Activated CD4-positive, CD25-positive, alpha-beta regulatory T cell treated with anti-CD3 and anti-CD28 coated beads, Interleukin-2, amount 50 U/mL, for 24 hours (primary cell): ENCODE measurements at places on chromosomes 13 and 19.

DNA sequence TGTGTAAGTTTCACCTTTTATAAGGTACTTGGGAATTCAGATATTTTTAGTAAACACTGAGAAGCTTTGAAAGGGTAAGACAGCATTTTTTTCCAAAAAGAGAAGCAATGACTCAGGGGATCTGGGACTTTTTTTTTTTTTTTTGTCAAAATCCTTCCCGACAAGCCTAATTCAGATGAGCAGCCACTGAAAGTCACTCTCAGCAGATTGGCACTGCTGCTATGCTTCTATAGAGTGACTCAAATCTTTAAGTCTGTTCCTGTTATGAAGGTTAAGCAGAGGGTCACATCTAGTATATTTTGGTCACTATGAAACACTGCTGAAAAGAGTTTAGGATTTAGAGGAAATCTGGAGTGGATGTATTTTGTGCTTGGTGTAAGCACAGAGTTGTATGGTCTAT lies 571.1 kb downstream of the MYO16 start:
- ATAC-seq: no peak

- ATAC-seq: no peak
Measured at GRCh38 chr13:103133556-103133955, 67.3 kb upstream of the SLC10A2 start.

DNA sequence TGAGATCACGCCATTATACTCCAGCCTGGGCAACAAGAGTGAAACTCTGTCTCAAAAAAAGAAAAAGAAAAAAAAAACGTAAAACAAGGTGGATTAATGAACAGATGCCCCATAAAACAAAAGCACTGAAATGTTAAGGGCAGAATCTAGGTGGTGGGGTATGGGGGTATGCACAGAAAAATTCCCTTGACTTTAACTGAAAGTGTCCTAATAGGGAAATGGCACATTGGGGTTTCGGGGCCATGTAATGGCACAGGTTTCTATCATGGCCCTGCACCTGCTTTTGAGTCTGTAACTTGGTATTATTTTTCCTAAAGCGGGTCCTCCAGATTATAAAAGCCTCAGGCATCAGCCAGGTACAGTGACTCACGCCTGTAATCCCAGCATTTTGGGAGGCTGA lies 16.2 kb downstream of the NOP53 start:
- no peak for ATAC-seq

DNA sequence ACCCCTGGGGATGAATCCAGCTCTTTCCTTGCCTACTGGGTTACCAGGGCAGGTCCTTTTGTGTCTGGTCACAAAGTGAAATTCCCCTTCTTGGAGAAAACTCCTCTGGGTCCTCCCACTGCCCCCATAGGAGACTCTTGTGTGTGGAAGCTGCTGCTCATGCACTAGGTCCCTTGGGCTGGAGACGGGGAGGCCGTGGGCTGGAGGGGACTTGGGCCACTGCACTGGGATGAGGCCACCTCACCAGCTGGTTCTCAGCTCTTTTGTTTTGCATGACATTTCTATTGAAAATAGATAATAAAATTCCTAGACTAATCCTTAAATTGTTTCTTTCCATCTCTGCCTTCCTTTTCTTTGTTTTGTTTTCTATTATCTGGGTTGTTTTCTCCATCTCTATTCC lies 62.4 kb downstream of the TEX29 start:
- no peak for ATAC-seq

DNA sequence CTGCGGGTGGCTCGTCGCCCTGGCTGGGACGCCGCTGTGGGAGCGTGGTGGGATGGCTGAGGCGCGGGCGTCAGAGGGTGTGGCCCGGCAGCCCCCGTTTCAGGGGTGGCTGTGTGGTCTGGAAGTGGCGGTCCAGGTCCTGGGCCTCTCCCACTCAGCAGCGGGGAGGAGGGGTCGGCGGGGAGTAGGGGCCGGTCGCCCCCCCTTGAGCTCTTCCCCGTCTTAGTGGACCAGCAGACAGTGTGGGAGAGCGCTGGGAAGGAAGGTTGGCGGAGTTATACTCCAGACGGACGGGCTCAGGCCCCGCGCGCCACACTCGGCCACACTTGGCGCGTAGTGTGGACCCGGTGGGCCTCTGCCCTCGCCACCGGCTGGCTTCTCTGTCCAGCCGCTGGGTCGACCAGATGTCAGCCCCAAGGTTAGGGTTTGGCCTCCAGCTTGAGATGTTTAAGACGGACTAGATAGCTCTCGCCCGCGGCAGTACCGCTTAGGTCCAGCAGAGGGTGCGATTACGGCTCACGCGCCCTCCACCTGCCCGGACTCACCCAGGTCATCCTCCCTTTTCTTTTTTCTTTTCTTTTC lies 21.7 kb upstream of the ZNF429 start:
- peak; percentile 36 for ATAC-seq

- no peak for ATAC-seq
Measured at GRCh38 chr19:56159009-56159559, 16.7 kb upstream of the GALP start.

DNA sequence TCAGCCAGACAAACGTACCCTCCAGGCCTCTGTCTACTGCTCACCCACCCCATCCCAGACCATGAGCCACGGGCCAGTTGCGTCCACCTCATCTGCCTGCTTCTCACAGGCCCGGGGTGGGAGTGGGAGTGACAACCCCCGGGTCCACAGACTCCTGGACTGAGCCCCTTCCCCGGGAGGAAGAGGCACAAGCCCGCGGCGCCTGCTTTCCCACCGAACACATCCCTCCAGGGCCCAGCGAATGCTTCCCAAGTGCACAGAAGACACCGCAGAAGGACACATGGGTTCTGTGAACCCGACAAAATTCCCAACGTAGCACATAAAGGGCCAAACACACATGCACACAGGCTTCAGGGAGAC lies 18.0 kb upstream of the PLPP2 start:
- no peak for ATAC-seq

DNA sequence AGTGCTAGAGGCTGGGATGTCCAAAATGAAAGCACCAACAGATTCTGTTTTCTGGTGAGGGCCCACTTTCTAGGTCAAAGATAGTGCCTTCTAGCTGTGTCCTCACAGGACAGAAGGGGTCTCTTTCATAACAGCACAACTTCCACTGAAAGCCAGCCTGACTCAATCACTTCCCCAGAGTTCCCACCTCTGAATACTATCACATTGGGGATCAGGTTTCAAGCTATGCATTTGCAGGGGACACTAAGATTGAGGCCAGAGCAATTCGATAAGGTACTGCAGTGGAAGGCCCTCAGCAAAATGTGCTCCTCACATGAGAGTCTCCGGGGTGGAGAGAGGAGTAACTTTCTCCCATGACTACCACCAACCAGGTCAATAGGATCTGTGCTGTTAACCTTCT lies 1501.5 kb downstream of the EFNB2 start:
- no peak for ATAC-seq

DNA sequence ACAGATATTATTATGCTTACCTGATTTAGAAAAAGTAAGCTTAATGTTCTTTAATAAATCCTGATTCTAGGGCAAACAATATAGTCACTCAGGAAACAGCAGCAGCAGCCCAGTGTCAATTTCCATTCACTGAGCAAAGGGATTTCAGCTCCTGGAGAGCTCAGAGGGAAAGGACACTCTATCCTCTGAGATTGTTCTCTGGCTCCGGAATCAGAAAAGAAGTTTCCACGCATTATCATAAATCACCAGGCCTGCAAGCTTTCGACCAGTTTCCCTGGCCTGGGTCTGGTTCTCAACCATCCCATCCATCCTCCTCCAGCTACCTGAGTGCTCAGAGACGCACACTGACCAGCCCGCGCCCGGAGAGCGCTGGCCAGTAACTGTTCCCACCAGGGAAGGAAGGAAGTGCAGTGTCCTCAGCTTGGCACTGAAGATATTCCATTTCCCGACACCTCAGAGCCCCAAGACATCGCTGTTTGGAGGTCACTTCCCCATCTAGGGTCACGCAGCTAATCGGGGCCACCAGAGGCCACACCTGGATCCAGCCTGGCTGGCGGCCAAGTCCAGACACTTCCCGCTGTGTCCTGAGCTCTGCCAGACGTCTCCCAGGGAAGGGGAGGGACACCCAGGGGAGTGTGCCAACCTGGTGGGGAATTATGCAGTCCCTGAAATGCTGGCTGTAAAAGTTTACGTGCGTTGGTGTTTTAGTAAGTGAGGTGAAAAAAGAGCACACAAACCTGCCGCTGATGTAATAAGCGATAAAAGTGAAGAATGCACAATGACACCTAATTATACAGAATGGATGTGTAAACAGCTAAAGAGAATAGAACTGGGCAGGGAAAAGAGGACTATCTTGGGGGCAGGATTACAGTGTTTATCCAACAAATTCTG lies 29.1 kb downstream of the EPS15L1 start:
- ATAC-seq: no peak

DNA sequence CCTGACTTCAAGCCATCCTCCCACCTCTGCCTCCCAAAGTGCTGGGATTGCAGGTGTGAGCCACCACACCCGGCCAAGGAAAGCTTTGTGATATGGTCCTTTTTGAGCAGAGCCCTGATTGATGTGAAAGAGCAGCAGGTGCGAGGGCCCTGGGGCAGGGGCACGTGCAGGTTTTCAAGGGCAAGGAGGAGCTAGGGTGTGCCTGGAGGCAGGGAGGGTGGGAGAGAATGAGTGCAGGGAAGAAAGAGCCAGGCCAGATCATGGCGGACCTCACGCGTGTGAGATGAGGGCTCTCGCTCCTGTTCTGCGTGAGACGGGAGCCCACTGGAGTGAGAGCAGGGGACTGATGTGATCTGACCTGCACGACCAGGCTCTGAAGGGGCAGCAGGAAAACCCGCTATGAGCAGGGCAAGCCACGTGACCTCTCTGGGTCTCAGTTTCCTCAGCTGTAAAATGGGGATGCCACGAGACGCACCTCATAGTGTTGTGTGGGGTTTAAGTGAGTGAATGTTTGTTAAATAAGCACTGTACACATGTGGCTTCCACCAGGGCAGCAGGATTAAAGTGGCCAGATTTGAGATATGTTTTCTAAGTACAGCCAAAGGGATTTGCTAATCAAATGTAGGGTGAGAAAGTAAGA lies 25.8 kb downstream of the FAAP24 start:
- ATAC-seq: no peak

- ATAC-seq: no peak
Measured at GRCh38 chr13:73140801-73141200, 82.0 kb downstream of the KLF5 start.

DNA sequence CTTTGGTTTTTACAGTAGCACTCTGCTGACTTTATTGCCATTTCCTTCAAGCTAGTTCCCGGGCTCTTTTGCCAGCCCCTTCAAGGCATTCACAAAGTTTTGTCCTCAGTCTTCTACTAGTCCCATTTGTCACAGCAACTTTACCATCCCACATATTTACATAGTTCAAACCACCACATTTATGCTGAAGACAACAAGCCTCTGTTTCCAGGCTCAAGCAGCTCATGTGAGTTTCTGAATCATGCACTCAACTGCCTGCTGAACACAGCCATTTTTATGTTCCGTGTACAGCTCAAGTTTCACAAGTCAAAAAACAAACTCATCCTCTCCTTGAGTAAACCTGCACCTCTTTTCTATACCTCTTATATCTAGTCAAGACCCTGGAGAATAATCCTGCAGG lies 977.0 kb upstream of the SLC10A2 start:
- ATAC-seq: no peak

GRCh38 chr19:3646336-3647092 lies 19.9 kb upstream of the CACTIN start:
- no peak for ATAC-seq

- ATAC-seq: no peak
Measured at GRCh38 chr19:571566-571974, 826 bp upstream of the BSG start.

DNA sequence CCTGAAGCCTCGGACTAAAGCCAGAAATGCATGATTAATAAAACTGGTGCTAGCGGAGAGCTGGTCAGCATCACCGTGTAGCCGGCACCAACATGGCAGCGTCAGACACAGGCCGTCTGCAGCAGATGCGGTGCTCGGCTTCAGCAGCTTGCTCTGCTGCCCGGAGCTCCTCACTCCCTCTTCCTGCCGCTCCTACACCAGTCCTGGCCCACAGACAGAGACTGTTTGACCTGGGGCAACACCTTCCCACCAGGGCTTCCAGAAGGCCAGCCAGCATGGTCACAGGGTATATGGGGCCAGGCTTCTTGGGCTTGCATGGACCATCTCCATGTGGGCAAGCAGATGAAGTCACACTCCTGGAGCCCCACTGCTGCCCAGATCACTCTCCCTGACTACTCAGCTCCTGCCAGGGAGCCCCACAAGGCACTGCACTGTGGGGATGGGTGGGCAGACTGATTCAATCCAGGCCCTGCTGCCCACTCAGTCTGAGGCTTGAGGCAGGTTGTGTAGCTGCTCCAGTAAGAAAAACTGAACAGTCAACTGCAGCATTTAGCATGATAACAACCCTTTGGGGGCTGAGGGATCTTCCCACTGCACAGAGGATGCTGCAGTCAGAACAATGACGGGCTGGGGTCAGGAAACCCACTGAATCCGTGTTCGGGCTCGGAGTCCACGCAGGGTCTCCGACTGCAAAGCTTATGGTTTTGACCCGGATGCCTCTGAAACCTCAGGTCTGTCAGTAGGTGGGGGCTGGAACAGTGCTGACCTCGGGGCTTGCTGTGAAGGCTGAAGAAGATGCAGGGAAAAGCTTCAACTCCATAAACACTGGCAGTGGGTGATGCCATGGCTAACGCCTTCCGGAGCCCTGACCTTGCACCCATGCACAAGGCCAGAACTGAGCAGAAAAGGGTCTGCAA lies 45.6 kb downstream of the CEBPG start:
- no peak for ATAC-seq

- ATAC-seq: no peak
Measured at GRCh38 chr19:19566306-19566705, 28.2 kb downstream of the CILP2 start.

DNA sequence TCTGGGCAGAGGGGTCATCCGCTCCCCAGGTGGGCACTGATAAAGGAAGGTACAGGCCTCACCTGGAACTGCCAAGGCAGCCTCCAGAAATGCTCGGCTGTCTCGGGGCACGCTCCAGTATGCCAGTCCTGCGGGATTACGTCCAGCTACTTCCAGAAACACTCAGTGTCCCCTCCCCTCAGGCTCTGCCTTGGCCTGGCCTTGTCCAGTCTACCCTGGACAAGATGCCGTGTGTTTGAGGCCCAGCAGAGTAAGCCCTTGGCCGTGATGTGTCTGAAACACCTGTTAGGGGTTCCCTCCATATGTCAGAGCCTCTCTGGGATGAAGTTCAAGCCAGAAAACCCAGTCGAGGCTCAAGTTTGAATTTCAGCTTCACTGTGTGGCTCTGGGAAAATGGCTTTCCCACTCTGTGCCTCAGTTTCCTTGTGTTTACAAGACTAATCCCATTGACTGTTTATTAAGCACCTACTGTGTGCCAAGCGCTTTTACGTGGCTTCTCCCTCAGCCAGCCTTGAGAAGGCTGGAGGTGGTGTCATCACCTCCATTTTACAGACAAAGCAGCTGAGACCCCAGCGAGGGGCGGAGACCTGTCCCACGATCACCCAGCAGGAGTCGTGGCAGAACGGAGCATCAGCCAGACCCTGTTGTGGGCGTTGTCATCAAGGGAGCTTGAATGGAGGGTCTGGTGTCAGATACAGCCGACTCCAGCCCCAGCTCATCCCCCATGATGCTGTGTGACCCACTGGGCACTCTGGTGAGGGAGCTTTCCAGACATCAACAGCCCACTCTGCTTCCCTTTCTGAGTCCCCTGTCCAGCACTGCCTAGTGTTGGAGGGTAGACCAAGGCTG lies 2.0 kb upstream of the PIK3R2 start:
- no peak for ATAC-seq
